ENCODE measurements at places on chromosomes 1 and 21.

- DNase-seq: no peak
These were observed 37.2 kb downstream of the GNB1 start for GRCh38 chr1:1853593-1854257.

GRCh38 chr1:6157132-6157527 lies 23.0 kb downstream of the CHD5 start:
- no peak for DNase-seq

GRCh38 chr1:14686701-14687100 lies 88.2 kb downstream of the KAZN start:
- DNase-seq: no peak

DNA sequence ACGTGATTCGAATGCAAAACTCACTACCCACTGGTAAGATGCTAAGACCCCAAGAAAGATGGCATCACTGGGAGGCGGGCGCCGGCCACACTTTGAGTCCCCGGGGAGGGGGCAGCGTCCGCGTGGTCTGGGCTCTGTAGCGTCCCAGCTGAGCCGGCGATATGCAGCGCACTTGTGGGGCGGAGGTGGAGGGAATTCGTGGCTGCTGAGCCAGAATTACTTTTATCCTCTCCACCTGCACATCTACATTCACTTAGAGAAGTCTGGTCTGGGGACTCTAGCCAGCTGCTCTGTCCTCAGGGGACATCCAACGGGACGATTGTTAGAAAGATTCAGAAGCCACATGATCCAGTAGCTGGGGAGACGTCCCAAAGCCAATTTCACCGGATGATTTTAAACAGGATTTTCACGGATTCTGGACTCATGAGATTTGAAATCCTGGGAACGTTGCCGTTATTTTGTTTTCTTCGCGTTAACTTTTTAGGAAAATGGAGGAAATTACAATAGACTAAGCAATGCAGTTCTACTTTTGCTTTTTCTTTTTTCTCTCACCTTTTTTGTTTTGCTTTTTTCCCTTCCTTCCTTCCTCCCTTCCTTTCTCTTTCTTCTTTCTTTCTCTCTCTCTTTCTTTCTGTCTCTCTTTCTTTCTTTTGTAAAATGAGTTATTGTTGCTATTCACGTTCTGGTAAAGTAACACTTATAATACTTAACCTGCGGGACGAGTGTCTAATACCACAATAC lies 1.3 kb downstream of the JAM2 start:
- no peak for DNase-seq

DNA sequence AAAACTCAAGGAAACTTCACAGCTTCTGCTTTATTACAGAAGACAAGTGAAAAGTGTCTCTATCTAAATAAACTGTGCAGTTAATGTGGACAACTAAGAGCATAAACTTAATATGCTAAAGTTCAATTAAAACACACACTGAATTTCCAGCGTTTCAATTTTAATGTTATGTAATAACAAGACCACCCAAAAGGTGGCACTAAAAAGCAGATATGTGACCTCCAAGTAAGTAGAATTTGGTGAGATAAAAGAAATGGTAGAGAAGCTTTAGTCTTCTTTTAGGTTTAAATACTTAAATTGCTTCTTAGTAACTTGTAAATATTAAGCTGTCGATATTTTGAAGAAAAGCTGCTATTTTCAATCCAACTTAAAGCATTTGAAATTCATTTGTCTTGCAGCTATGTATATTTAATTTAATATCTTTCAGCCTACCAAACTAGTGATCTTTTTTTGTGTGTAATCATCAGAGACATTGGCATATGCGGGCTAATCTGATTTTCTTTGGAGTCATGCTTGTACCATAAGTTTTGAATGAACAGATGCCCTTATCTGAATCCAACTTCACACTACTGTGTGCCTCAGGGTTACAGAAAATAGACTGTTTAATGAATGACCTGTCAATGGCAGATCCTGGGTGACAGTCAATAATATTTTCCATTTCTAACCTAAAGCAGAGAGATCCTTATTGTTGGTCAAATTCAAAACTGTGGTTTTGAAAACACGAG lies 36.5 kb upstream of the ADAMTS1 start:
- DNase-seq: no peak

- no peak for DNase-seq
These were observed 61.4 kb downstream of the OLFML2B start for GRCh38 chr1:161962091-161962887.

DNA sequence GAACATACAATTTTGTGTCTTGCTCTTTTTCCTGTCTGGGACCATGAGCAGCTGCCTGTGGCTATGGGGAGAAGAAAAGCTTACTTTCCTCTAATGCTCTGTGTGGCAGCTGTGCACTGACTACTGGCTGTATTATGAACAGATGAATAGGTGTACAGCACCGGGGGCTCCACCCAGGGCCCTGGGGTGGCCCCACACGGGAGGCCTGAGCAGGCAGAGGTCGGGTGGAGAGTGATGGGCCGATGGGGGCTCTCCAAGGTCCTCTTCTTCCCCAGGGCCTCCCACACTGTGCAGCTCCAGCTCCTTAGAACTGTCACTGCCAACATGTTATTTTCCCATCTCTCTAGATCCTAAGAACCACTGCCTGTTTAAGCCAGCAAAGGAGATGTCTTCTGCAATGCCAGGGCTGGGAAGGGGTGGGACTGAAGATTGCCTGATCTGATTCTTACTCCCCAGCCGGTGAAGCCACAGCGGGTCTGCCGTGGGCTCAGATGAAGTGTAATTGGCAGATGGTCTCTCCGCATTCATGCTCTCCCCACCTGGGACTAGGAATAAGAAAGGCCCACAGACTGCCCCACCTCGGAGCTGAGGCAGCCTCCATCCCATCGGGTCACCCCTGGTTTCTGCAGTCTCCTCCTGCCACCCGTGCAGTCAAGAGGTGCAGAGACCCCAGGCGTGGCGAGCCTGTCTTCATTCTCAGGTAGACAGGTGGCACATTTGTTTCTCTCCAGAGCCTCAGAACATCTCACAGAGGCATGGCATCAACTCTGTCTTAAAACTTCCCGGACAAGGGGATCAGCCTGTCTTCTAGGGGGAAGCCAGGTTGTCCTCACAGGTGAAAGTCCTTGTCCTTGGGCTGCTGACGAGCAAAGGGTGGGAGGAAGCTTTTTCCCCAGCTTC lies 186.5 kb upstream of the GALNT2 start:
- DNase-seq: no peak

DNA sequence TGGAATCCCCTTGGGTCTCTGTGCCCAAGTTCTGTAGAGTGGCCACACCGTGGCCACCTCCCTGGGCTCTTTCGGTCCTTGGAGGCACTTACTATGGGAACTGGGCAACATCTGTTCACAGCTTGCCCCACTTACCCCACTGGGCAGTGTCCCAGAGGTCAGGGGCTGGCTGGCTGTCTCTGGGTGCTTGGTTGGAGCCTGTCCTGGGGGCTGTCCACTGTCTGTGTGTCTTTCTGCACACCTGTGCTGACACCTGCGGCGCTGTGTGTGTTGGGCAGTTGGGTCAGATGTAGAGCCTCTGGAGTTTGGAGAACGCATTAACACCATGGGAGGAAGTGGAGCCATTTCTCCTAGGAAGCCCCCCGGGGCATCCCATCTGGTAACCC lies 1.3 kb upstream of the TMEM54 start:
- no peak for DNase-seq

- DNase-seq: no peak
These were observed 465.6 kb downstream of the ADGRL2 start for GRCh38 chr1:82266351-82266750.

- no peak for DNase-seq
These were observed 5.6 kb downstream of the PPP1R15B start for GRCh38 chr1:204405988-204406387.

DNA sequence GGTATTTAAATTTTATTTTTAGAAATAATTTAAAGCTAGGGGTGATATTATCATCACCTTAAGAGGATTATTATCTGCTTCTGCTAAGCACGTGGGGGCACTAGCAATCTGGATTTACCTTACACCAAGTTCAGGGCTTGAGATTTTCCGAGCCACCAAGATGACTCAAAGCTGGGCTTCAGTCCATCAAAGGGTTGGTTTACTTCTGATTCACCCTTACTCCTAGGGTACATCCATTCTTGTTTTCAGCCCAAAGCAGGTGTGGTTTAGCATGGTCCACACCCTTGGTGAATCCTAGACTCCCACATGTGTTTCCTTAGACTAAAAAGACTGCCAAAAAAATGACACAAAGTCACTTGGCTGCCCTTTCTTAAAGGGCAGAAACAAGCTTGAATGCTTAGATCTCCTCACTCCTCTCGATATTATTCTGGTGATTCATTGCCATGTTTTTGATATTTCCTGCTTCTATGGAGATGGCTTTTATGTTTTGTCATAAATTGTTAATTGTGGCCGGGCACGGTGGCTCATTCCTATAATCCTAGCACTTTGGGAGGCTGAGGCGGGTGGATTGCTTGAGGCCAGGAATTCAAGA lies 9.8 kb upstream of the PRSS38 start:
- DNase-seq: no peak

- DNase-seq: no peak
These were observed 104.8 kb upstream of the COG2 start for GRCh38 chr1:230537456-230537855.

- DNase-seq: no peak
These were observed 42.9 kb downstream of the ERG start for GRCh38 chr21:38455403-38455802.

GRCh38 chr1:11701551-11701961 lies 10.0 kb downstream of the DRAXIN start:
- DNase-seq: no peak

- peak; percentile 69 for DNase-seq
These were observed 12.0 kb downstream of the UBE2Q1 start for GRCh38 chr1:154546264-154547063.

DNA sequence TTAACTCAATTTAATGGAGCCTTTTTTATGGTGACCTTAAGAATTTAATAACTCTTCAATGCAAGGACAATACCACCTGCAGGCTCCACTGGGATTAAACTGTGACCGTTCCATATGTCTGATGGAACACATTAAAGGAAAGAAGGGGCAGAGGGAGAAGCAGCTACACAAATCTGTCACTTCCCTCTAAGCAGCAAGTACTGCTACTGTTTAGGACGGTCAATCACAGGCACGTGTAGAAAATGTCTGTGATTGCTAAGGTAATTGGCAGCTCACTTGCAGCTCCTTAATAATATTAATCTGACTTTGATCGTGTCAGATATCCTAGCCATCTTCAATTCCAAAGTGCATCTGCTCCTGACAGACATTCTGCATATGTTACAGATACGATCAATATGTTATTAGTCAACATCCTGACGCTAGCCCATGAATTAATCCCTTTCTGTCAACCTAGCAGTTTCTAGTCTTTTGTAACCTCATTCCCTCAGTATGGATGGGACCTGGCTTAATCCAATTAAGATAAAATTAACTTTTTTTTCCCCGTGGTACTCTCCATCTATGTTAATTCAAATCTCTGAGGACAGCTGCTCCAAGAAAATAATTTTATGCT lies 1012.4 kb downstream of the AMY1C start:
- DNase-seq: no peak

- DNase-seq: no peak
These were observed 44.3 kb downstream of the HUNK start for GRCh38 chr21:31917108-31917507.

DNA sequence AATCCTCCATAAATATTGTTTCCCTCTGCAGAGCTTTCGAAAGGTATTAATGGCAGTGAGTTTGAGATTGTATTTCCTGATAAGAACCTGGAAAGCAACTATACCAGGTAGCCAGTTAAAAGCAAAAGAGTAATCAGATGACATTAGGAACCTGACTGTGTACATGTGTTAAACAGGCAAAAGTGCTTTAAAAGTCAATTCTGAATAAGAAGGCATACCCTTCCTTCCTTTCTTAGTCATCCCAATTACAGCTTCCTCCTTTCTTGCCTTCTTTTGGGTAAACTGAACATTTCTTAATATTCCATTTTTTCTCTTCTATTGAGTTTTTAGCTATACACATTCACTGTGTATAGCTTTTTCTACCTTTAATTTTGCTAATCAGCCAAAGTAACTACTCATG lies 144.7 kb downstream of the ZNF281 start:
- no peak for DNase-seq

GRCh38 chr1:4724001-4724400 lies 69.6 kb downstream of the AJAP1 start:
- no peak for DNase-seq

DNA sequence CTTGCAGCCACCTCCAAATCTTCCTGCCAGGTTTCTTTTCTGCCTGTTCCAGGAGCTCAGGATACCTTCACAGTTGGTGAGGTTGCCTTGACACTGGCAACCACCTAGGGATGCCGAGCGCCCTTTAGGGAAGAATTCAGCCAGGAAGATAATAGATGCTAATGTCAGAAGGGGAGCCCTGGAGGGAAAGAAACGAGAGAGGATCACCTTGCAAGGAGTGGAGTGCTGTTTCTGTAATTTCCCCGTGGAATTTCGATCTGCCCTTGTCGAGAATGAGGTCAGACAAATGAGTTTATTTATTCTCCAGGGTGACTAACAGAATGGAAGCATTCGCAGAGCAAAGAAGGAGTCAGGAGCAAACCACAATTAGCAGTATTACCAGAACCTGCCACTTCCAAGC lies 315.8 kb upstream of the KAZN start:
- no peak for DNase-seq
